ENCODE measurements at places on chromosomes 1 and 21.

- peak; percentile 60 for DNase-seq
Observed at GRCh38 chr1:205144751-205145150, 23.0 kb upstream of the RBBP5 start.

- no peak for DNase-seq
Observed at GRCh38 chr1:235504122-235504493, at the start of gene B3GALNT2. TSS of gene B3GALNT2 (minus strand) at chr1:235504452. CDS start at chr1:235504252, 200 bp downstream.

DNA sequence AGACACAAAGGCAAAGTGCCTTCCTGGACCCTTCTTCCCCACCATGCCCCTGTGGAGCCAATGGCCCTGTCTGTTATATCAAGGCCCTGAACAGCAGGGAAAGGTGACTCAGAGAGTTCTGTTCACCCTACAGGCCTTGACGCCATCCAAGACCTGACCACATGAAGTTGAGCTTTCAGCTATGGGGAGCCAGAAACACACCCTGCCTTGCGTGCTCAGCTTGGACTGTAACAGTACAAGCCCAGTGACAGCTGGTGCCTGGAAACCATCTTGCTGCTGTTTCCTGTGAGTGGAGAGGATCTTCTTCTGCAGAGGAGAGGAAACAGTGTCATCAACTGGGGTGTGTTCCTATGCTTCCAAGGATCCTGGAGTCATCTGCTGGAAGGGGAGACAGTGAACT lies 165.0 kb upstream of the IRF2BP2 start:
- DNase-seq = no peak

DNA sequence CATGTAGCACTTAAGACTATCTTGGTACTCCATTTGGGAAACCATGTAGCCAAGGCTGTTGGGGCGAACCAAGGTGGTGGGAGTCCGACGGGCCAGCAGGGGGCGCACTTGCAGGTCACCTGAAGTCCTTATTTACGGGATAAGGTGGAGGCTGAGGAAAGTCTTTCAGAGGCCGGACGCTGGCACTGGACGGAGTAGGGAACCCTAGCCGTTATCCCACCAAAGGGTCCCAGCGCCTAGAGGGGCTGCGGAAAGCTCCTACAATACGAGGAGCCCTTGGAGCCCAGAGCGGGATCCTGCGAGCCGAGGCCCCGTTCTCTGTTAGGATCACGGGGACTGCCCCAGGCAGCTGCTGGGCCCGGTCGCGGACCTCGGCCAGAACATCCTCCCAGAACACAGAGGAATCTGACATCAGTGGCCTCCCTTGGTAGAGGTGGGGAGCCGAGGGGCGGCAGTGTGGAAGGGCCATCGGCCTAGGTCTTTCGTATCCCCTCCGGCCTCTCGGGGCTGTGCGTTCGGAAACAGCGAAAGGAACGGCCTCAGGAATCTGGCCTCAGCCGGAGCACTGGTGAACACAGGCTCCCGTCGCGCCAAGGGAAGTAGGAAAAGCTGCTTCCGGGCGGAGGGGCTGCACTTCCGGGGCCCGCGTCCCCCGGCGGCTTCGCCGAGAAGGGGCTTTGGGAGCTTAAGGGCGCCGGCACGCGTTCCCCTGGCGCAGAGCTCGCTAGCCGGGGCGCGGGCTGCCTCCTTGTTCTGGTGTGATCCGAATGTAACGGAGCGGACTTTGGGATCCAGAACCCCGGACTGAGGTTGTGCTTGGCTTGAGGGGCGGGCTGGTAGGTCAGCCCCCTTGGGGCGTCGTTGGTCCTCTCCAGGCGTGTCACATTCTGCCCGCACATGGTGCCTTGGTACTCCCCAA lies 29.9 kb upstream of the RPTN start:
- DNase-seq = peak; percentile 51

- DNase-seq = no peak
Observed at GRCh38 chr1:17438318-17439249, 893 bp downstream of the RCC2 start.

- no peak for DNase-seq
Observed at GRCh38 chr1:201918343-201918742, 28.0 kb downstream of the LMOD1 start.

GRCh38 chr1:201026836-201027235 lies 3.3 kb upstream of the KIF21B start:
- DNase-seq = no peak

DNA sequence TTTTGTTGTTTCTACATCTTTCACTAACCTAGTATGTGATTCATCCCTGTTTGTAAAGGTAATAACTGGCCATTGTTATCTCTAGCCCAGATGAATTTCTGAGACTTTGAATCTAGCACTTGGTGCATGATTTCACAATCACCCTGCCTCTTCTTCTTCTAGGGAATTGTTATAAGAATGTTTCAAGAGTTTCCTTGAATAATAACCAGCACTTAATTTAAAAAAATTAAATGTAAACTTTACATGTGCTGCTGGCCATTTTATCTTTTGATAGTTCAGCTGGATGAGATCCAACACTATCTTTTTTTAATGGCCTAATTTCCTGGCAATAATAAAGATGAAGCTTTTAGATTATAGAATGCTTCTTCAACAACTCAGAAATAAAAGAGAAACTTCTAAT lies 31.8 kb downstream of the UBE2U start:
- no peak for DNase-seq

GRCh38 chr1:82836973-82837680 lies 1036.4 kb downstream of the ADGRL2 start:
- DNase-seq = no peak

- DNase-seq = no peak
Observed at GRCh38 chr1:200242110-200243041, 167.5 kb downstream of the ZNF281 start.

GRCh38 chr1:113201560-113201959 lies 128.6 kb downstream of the LRIG2 start:
- DNase-seq = no peak

- DNase-seq = no peak
Observed at GRCh38 chr1:162145280-162145965, 75.9 kb downstream of the NOS1AP start.

- DNase-seq = no peak
Observed at GRCh38 chr1:109163551-109163950, 49.6 kb downstream of the ELAPOR1 start.

DNA sequence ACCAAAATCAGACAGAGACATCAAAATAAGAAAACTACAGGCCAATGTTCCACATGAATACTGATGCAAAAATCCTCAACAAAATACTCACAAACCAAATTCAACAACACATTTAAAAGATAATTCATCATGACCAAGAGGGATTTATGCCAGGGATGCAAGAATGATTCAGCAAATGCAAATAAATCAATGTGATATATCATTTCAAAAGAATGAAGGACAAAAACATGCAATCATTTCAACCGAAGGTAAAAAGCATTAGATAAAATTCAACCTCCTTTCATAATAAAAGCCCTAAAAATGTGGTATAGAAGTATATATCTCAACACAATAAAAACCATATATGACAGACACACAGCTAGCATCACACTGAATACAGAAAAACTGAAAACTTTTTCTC lies 81.5 kb upstream of the LYPLAL1 start:
- DNase-seq = peak; percentile 18

- peak; percentile 22 for DNase-seq
Observed at GRCh38 chr1:84122780-84123382, 21.2 kb upstream of the PRKACB start.

DNA sequence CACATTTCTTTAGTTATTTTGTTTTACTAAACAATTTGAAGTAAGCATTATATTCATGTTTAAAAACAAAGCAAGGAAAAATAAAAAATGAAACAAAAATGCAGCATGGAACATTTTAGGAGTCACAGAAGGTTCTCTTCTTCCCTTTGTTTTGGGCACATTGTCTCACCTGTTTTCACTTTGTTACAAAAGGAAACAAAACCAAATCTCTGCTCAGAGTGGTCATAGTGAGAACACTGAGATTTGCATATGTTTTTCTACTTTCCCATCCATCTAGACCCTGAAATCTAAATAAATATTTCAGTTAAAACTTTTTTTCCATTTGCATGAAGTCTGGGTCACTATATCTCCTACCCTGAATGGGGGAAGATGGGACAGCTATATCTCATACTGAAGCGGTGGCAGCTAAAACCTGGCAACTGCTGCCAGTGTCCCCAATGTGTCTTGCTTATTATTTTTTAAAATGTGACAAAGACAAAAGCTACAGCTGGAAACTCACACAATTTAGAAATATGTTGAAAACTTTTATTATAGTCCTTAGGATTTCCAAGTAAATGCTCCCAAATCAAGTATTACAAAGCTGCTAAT lies 3.5 kb downstream of the EXOC8 start:
- no peak for DNase-seq

GRCh38 chr1:63628607-63629006 lies 35.4 kb downstream of the PGM1 start:
- no peak for DNase-seq

- no peak for DNase-seq
Observed at GRCh38 chr1:47782414-47783166, 214.6 kb downstream of the TRABD2B start.

DNA sequence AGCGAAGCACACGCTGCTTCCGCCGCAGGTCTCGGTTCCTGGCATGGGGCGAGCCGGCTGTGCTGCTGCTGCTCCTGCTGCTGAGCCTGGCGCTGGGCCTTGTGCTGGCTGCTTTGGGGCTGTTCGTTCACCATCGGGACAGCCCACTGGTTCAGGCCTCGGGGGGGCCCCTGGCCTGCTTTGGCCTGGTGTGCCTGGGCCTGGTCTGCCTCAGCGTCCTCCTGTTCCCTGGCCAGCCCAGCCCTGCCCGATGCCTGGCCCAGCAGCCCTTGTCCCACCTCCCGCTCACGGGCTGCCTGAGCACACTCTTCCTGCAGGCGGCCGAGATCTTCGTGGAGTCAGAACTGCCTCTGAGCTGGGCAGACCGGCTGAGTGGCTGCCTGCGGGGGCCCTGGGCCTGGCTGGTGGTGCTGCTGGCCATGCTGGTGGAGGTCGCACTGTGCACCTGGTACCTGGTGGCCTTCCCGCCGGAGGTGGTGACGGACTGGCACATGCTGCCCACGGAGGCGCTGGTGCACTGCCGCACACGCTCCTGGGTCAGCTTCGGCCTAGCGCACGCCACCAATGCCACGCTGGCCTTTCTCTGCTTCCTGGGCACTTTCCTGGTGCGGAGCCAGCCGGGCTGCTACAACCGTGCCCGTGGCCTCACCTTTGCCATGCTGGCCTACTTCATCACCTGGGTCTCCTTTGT lies 2.6 kb downstream of the TAS1R3 start:
- no peak for DNase-seq

DNA sequence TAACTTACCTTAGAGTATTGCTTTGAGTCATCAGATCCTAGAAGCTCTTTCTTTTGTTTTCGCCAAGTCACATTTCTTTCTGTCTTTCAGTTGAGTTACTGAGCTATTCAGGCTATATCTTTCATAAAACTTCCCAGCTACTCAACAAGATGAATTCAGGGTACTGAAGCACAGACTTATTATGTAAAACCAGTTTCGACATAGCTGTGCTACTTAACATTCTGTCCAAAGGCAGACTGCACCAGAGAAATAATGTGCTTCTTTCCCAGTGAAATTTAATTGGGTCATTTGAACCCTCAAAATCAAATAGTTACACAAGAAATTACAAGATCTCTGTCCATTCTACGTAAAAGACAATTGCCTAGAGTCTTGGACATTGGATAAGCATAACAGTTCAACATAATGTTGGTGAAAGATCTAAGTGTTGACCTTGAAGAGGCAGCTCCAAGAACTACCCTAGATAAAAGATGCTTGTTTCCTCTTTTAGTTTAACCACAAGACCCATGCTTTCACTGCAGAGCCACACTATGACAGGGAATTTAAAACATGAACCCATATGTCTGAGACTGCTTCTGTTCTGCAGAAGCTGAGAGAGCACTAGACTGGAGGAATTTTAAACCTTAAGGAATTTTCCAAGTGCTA lies 163.2 kb downstream of the LRRC40 start:
- no peak for DNase-seq

DNA sequence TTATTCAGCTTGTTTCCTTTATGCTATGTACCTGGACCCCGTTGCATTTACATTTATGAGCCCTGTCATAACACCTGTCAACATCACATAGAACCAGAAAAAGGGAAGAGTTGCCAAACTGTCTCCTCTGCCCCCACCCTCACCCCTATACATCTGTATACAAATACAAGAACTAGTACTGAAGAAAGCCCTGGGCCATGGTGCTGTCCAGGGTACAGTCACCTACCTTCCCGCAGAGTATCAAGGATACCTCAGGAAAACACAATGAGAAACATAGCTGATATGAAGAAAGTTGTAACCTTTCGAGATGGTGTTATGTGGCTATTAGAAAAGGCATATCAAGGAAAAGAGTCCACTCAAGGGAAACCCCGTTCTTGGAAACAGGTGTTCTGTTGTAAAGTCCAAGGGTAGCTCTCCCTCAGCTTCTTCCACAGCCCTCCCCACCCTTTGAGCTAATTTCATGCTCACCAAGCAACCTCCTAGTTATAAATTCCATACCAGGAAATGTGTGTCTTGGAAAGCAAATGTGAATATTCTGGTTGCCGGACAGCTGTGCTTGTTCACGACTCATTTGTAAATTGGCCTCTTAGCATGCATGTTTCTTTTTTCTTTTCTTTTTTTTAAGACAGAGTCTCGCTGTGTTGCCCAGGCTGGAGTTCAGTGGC lies 16.7 kb upstream of the AVPR1B start:
- DNase-seq = no peak

GRCh38 chr1:159223004-159223403 lies 18.3 kb downstream of the ACKR1 start:
- DNase-seq = no peak

- DNase-seq = no peak
Observed at GRCh38 chr1:41171266-41171874, 70.7 kb downstream of the SCMH1 start.

- no peak for DNase-seq
Observed at GRCh38 chr1:105100102-105100501, 1350.4 kb downstream of the AMY1C start.
